ENCODE measurements at places on chromosomes 2 and 18.

GRCh38 chr2:149860276-149860921 is 272.8 kb upstream of the MMADHC start:
- no peak for DNase-seq

DNA sequence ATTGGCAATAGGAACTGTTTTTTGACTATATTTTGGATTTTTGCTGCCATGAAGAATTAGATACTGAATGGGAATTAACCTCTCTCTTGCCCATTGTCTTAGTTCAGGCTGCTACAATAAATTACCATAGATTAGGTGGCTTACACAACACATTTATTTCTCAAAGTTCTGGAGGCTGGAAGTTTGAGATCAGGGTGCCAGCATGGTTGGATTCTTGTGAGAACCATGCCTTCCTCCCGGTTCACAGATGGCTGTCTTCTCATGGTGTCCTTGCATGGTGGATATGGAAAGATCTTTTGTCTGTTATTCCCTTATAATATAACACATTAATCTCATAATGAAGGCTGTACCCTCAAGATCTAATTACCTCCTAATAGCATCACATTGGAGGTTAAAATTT is 836.4 kb downstream of the SLC4A3 start:
- DNase-seq, result no peak

- no peak for DNase-seq
Measured at GRCh38 chr2:74374509-74375205, 5.5 kb downstream of the DCTN1 start.

- no peak for DNase-seq
Measured at GRCh38 chr2:207066791-207067460, 98.8 kb downstream of the KLF7 start.

DNA sequence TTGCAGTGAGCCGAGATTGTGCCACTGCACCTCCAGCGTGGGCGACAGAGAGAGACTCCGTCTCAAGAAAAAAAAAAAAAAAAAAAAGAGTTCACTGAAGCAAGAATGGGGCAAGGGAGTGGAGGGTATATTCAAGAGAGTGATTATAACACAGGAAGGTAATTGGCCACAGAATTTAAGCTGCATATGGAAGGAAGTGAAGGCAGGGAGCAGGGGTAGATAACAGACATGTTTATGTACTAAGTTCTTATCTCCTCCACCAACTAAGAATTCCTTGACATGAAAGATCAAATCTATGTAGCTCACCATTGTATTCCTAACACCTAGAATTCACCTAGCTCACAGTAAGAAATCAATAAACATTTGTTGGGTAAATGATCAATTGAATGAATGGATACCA is 37.3 kb downstream of the GKN2 start:
- no peak for DNase-seq

DNA sequence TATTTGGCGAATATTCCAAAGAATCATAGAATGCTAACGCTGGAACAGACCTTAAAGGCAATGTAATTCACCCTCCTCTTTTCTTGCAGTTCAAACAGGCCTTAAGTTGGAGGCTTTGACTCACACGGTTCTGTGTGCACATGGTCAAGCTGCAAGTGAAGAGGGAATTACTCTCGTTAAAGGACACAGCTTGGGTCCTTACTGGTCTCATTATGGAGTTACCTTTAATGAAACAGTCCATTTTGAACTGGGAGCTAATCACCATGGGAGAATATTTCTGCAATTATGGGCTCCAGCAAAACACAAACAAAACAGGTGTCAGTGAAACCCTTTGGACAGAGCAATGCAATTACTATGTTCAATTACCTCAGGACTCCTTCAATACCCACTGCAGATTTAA is 135.5 kb downstream of the GAREM1 start:
- DNase-seq, result no peak

GRCh38 chr2:170201734-170202393 is 23.9 kb downstream of the MYO3B start:
- no peak for DNase-seq

- no peak for DNase-seq
Measured at GRCh38 chr2:8229546-8229986, 452.3 kb upstream of the ID2 start.

DNA sequence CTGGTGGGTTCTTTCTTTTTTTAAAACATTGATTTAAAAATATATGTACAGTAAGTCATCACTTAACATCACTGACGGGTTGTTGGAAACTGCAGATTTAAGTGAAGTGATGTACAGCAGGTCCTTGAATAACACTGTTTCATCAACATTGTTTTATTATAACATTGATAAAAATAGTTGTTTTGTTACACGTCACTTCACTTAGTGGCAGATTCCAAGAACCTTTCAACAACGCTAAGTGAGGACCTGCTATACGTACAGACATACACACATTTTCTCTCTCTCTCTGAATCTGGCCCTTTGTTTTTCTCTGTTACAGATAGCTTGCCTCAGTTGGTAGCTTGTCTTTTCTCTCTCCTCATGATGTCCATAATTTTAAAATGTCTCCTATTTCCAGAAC is 9.5 kb downstream of the CNOT11 start:
- no peak for DNase-seq

GRCh38 chr2:179525340-179525739 is 260.7 kb upstream of the SESTD1 start:
- DNase-seq, result no peak

- no peak for DNase-seq
Measured at GRCh38 chr2:146321175-146321574, 1523.7 kb upstream of the ACVR2A start.

DNA sequence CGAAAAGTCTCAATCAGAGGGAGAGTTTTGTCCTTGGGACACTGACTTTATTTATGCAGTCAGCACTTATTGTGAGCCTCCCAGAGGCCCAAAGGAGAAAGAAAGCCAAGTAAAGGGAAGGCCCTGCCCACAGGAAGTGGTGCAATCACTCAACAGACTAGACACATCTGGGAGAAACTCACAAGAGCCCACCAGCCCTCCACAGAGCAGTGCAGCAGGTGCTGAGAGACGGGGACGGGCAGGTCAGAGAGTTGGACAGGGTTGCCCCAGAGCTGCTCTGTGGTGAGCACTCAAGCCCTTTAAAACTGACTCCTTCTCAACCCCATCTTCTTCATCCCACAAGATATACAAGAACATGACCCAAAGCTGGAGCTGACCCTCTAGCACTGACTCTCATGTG is 96.0 kb downstream of the TFCP2L1 start:
- no peak for DNase-seq

DNA sequence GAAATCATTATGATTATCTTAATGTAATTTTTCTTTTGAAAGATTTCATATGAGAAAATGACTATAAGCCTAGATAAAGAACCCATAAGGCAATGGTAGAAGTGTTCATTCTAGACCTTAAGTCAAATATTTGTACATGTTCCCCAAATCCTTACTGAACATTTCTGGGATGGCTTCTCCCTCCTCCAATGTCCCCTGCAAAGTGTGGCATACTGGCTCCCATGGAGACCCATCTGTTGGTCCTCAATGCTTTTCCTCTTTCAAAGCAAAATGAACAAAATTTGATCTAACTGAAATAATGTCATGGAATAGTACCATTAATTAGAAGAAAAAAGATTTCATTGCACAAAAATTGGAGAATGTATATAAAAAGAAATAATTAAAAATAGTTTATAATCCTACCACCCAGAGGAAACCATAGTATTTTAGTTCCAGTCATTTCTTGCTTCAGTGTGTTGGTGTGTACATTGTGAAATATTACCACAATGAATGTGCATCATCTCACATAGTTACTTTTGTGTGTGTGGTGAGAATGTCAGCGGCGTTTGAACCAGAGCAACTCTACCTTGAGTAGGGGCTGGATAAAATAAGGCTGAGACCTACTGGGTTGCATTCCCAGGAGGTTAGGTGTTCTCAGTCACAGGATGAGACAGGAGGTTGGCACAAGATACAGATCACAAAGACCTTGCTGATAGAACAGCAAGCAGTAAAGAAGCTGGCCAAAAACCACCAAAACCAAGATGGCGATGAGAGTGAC is 181.3 kb downstream of the UXS1 start:
- DNase-seq, result no peak

DNA sequence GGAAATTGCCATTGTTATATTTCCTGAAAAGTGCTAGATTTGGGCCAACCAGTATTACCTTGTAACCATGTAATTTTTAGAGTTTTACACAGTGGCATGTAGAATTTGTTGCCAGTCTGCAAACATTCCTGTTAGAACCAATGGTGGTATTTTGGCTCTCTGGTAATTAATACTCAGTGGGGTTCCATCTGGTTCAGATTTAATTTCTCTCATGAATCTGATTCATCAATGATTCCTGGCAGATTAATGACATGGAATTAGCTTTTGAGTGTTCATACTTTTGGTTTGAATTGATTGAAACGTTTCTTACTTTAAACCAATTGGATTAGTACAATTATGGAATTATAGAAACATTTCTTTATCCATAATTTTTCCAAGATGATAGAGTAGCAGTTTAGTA is 93.2 kb downstream of the MC4R start:
- DNase-seq, result no peak

GRCh38 chr2:113686537-113686936 is 59.5 kb downstream of the RABL2A start:
- peak; percentile 2 for DNase-seq

DNA sequence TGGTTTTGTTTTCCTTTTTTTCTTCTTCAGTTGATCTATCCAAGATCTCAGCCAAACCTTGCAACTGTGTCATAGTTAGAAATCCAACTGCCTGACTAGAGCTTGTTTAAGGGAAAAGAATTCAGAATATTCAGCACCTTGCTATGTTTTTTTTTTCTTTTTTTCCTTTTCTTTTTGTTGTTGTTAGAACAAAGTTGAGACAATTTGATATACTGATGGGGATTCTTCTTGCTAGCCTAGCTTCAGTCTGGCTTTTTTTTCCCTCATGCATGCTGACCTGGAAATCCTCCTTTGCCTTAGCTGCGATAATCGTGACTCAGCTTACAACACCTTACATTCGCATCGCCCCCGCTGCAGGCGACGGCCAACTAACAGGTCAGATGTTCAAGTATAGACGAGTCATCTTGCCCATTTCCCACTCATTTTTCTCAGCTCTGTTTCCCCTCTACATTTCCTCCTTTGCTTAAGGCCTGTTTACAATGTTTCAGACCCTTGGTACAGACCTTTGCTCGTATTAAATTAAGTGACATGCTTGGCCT is 487.2 kb upstream of the RAB12 start:
- no peak for DNase-seq

DNA sequence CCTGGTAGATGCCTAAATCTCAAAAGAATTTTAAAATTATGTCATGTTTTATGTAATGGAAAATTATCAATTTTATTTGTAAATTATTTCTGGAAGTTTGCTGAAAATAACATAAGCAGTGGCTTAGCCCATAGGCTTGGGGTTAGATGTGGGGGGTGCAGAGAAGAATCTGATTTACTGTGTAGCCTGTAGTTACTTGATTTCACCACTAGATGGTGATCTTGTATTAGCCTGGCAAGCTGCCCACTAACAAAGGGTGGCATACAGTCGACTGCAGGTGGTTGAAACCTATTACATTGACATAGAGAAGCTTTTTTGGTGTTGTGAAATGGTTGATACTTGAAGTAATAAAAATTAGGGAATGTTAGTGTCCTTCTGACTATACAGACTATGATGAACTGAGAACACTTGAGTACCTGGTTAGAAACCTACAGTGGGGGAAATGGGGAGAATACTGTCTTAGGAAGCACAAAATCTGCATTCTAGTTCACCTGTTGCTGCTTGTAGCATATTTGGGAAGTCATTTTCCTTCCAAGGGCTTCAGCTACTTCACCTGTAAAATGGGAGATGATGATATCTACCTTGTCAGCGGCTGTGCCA is 191.0 kb upstream of the LHCGR start:
- DNase-seq, result peak; percentile 24

GRCh38 chr2:225353579-225354085 is 45.9 kb upstream of the NYAP2 start:
- no peak for DNase-seq

DNA sequence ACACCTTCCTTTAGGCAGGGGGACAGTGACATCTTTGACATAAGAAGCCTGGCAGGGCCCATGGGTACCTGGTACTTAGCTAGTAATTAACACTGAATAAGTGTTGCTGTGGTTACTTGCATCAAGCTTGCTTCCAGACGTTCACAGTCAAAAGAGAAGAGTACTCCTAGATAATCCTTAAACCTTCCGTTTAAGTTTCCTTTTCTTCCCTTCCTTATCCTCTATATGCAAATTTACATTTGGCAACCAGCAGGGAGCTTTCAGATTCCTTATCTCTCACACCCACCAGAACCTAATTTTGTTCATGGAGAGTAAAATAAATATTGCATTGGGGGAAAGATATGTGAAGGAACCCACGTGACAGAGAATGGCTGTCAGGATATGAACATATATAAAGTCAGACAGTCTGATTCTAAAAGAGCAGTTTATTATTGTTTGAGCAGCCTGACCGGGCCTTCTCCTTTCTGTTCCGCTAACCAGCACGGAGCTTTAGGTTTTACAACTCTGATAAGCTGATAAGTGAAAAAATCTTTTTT is 7.8 kb upstream of the RAB31 start:
- DNase-seq, result no peak

DNA sequence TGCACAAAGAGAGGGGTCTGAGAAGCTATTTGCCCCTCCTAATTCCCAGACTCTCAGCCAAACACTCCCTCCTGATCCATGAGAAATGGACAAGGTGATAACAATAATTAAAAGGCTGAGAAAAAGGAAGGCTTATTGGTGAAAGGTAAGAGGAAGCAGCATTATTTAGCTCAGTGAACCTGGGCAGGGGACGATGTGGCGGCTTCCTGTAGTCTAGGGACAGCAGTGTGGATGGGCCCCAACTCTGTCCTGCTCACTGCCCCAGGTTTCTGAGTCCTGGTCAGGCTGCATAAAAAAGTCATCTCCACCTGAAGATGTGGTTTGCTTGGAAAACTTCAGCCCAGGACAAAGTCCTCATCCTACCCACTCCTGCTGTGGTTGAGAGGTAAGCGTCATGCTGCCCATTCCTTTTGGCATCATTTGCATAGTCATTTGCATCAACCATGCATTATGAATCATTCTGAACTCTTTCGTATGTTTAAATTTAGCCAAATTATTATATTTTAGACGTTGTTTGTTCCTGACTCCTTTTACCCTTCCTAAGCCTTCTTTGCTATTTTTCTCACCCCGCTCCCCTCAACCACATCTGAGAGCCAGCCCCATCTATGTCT is 126.8 kb downstream of the CLIP4 start:
- DNase-seq, result no peak

- DNase-seq, result no peak
Measured at GRCh38 chr2:132676999-132677398, 7.0 kb upstream of the LYPD1 start.

- DNase-seq, result no peak
Measured at GRCh38 chr2:36587101-36587500, 10.9 kb downstream of the FEZ2 start.

GRCh38 chr2:114049826-114050225 is 159.9 kb downstream of the ACTR3 start:
- DNase-seq, result no peak

GRCh38 chr2:17981936-17982335 is 103.5 kb downstream of the KCNS3 start:
- DNase-seq, result no peak

GRCh38 chr2:187769437-187769836 is 215.2 kb upstream of the TFPI start:
- DNase-seq, result no peak

GRCh38 chr18:23838801-23839366 is 149.6 kb downstream of the LAMA3 start:
- DNase-seq, result no peak
